Stimulated activated naive CD8-positive, alpha-beta T cell treated with anti-CD3 and anti-CD28 coated beads, Interleukin-15, Interleukin-2, amounts not matched to agents 100 U/mL and 50 U/mL, for 24 hours (primary cell): ENCODE measurements at places on chromosomes 2 and 18.

- no peak for DNase-seq
These were observed 40.2 kb downstream of the CERKL start for GRCh38 chr2:181616715-181617114.

- DNase-seq, result no peak
These were observed 91.1 kb downstream of the RBMS1 start for GRCh38 chr2:160402501-160402900.

DNA sequence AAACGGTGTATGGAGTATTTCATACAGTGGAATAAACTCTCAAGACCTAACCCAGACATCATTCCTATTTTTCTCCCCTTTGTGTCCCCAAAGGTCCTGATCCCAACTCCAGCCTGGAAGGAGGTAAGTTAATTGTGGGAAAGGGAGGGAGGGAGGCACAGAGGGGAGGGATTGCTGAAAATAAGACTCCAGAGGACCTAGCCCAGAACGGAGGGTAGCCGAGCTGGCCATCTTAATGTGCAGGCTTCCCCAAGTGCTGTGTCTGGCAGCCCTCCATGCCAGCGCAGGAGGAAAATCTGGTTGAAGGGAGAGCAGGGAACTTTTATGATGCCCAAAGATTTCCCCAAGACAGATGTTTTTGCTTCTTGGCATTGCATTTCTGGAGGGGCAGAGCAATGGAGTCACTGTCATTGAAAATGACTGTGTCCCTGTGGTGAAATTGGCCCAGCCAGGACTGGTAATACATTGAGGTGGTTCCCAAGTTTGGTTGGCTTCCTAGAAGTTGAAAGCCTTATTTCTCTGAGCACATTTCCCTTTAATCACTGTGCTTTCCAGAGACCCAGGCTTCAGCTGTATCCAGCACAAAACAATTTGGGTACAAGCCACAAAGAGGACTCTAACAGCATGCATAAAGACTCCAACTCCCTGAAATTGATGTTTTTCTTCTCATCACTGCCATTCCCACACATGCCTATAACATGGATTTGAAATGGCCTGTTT, 202.7 kb downstream of the AGPS start:
- no peak for DNase-seq

DNA sequence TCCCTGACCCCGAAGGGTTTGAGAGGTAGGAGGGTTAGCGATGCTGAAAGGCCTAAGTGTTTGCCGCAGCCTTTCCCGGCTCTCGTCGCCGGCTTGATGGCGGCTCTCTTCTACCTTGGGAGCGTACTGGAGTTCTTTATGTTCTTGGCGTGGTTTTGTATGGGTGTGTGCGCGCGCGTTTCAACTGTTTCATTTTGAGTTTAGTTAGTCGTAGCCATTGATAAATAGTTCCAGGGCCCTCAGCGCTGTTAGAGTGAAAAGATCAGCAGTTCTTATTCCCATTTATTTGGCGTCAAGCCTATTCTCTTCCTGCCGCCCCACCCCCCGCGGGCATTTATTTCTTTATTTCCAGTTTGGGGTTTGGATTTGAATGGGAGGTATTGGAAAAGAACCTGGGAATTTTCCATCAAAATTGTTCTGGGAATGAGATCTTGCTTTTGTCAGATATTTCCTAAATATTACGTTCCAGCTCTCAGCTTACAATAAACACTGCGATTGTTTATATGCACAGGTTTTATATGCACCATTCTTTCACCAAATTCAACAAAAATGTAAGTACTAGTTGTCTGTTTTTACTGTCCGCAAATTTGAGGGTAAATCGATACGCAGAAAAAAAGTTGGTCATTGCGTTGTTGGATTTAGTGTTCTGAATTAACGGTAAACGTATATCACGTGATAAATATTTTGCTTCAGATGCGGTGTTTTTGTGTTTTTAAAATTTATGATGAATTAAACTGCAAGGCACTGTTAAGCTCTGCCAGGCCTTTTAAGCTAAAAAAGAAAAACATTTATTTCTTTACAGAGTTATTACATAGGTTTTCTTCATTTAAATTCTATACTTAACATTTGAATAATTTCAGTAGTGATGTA, 954 bp downstream of the CCNT2 start:
- peak; percentile 54 for DNase-seq

- DNase-seq, result no peak
These were observed 224.6 kb upstream of the RAB6C start for GRCh38 chr2:129754831-129755230.

- DNase-seq, result no peak
These were observed 194.5 kb downstream of the TNS1 start for GRCh38 chr2:217808326-217808725.

- no peak for DNase-seq
These were observed 262.2 kb upstream of the KLHL29 start for GRCh38 chr2:23122681-23123215.

- DNase-seq, result no peak
These were observed 76.8 kb downstream of the CEP192 start for GRCh38 chr18:13067966-13068365.

GRCh38 chr2:70647873-70648481, 94.4 kb upstream of the TGFA start:
- DNase-seq, result peak; percentile 79

GRCh38 chr18:76203552-76203951, 291.5 kb downstream of the ZNF516 start:
- DNase-seq, result no peak

DNA sequence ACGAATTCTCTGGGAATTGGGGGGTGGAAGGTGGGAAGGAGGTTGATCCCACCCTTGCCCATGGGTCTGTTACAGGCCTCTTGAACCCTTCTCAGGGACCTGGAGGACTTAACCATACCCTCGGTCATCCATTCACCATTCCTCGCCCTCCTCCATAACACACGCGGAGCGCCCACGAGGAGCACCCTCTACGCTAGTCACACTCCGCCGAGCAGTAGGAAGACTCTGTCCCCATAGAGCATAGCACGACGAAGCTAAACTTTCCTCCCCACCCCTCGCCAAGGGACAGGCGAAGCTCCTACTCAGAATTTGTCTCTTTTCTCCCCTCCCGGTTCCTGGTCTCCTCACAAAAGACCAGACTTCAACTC, 611 bp upstream of the ITSN2 start:
- DNase-seq, result no peak

DNA sequence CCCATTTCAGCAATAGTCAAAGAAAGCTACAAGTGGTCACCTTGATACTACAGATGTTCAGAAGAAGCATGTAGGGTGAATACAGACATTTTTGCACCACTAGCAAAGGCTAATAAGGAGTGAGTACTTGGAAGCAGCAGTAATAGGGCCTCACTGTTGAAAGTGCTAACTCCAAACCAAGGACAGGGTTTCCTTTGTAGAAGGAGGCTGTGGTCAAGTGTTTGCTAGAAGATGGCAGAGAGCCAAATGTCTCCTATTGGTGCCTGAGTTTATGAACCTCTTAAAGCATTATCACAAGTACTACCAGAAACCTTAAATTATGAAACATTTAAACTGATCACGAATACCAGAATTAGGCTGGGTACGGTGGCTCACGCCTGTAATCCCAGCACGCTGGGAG, 308.1 kb downstream of the ZEB2 start:
- DNase-seq, result no peak

DNA sequence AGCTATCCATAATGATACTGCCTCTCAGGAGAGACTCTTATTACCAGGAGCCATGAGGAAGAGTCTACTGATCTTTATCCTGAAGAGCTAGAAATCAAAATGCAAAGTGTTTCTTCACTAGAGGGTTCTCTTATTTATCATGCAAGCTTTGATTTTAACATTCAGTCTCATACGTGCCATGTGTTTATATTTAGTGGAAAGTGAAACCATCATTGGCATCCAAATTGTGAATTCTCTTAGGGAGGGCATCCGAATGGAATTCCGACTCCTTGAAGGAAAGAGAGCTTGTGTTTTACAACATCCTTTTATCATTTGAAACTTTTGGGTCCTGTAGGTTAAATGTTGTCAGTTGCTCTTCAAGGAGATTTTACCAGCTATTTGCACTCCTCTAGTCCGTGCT, 170.4 kb upstream of the SESTD1 start:
- no peak for DNase-seq

DNA sequence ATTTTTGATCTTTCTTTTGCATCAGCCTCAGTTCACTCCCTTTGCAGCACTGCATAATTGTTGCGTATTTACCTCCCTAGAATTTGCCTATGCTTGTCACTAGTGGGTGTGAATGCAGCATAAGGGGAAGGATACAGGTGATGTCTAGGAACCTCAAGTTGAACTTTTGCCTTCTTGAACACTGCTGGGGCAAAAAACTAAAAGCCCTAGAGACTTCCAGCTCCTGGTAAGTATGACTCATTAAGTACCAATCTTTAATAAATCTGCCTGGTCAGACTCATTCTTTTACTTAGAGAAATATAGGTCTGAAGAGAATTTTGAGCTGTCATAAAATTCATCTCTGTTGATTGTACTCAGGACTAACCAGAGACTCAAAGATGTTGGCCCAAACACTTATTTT, 547.3 kb upstream of the FANCL start:
- DNase-seq, result no peak

DNA sequence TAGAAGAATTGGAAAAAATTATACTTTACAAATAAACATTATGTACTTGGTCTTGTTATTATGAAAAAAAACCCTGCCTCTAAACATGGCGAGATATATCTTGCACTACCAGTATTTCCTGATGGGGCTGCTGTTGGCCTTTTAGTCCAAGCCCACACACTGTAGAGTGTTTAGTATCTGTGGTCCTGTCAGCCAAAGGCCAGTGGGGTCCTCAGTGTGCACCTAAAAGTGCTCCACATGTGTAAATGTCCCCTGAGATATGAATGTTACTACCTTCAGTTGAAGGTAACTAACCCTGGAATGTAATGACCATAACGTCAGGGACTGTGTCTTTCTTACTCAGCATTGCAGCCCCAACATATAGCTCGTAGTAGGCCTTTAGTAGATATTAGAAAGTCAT, 71.1 kb upstream of the HK2 start:
- no peak for DNase-seq

GRCh38 chr2:217666338-217666737, 336.5 kb downstream of the TNS1 start:
- peak; percentile 9 for DNase-seq

DNA sequence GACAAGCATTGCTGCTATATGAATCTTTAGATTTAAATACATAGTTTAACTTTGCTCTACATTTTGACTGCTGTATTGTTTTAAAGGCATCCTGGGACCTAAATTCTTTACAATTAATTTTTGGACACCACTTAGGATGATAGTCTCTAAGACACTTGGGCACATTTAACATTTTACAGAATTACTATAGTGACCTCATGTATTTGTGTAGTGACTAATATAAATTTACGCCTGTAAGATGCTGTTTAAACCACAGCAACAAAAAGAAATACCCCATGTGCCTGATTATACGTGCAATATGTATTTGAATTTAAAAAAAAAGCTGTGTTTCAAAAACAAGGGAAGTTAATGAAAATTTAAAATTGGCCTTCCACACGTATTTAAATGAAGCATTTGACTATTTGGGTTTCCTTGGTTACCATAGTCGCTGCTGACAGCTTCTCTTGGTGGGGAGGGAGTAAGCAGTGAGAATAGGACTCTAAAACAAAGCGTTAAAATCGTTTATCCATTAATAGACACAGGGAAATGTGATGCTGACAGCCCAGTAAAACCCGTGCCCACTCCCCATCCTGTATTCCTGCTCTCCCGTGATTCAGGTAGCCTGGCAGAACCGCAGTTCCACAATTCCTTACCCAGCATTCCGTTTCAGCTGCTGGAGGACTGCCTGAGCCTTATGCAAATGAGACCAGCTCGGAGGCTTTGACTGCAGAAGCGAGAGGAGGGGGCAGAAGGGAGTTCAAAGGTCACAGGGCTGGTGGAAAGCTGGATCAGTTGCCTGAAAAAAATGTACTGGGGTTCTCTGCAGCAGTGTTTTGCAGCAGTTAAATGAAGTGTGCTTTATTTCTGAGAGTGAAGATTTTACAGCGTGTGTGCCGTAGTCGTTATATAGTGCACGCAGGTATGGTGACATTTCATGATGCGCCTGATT, 104.3 kb downstream of the CSRNP3 start:
- DNase-seq, result no peak

DNA sequence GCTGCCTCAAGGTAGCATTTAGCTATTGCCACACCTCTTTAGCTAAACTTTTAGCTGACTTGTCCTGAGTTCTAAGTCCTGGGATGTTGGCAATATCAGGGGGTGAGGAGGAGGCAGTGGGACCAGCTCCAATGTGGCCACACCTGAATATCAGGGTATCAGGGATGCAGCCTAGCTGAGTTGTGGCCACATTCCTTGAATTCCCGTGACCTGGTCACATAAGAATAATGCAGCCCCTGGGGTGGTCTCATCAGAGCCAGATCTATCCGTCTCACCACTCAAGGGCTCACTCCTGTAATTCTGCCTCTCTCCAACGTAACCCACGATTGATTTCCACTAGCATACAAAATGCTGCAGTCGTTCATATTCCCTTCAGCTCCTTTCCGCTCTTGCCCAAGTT, 11.6 kb upstream of the TAF1B start:
- no peak for DNase-seq

DNA sequence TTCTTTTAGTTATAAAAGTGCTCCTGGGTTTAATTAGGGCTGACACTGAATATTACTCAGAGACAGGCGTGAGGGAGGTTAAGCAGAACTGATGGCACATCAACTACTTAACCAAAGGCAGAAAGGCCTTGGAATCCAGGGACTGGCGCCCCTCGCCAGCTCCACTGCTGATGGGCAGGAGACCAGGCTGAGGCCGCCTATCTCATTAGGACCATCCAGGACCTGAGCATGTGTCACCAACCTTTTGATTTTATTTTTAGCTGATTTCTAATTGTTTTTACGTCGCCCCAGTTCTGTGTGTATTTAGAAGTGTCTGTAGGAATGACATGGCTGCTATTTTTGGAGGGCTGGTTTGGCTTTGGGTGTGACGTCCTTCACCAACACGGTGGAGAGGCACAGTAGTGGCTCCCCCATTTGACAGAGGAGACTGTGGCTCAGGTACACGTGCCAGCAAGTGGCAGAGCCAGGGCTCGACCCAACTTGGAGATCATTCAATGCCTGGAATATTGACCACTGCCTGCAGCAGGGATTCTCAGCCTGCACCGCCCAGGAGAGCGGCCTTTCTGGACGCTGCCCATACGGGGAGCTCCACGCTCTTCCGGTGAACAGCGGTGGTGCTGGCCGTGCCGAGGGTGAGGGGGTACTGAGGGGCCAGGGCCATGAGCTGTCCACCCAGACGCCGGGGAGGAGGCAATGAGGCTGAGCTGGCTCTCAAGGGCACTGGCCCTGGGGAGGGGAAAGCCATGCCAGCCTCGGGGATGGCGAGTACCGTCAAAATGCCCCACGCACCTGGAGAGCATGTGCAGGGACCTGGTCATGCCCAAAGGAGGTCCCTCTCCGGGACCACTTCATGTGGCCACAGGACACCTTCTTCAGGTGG, 205.7 kb downstream of the ASB1 start:
- DNase-seq, result no peak
